ENCODE measurements at places on chromosomes 6 and 20.

- no peaks in the 10 kb centered on the region for H3K36me3 ChIP-seq
- peak overlapping the region; percentile 62 for H3K27ac ChIP-seq
- no peaks in the 10 kb centered on the region for H3K27me3 ChIP-seq
Observed at GRCh38 chr6:15335385-15335784, 89.5 kb downstream of the JARID2 start.

- H3K27me3 ChIP-seq: peaks cover 17% of the 10 kb centered on the region
- no peaks in the 10 kb centered on the region for H3K4me1 ChIP-seq
Observed at GRCh38 chr6:138493413-138493812, 5.9 kb downstream of the NHSL1 start.

DNA sequence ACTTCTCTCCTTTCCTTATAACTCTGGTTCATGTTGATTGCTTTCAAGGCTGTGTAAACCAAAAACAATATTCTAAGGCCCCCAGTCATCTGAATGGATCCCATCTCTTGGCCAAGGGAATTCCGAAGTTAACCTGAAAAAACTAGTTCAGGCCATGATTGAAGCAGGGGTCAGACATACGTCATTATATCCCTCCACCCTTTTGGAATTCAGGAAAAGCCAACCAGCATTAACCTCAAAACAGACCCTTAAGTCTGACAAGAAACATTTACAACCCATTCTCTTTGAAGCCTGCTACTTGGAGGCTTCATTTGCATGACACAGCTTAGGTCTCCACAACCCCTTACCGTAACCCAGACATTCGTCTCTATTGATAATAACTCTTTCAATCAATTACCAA is 39.7 kb downstream of the SLC26A8 start:
- no peak for DNase-seq
- H3K27me3 ChIP-seq: peaks cover 3% of the 10 kb centered on the region
- H3K4me1 ChIP-seq: no peaks in the 10 kb centered on the region
- no peak overlapping the region for H3K4me3 ChIP-seq
- H3K27ac ChIP-seq: no peak overlapping the region

- DNase-seq: no peak
- H3K27ac ChIP-seq: no peak overlapping the region
- H3K4me1 ChIP-seq: no peaks in the 10 kb centered on the region
- no peak overlapping the region for H3K4me3 ChIP-seq
- no peaks in the 10 kb centered on the region for H3K27me3 ChIP-seq
Observed at GRCh38 chr6:140050101-140050995, 675.9 kb upstream of the CITED2 start.

Measured in memory B cell (primary cell).